ENCODE measurements at places on chromosomes 1 and 21.

GRCh38 chr21:39048064-39048463 is 135.2 kb downstream of the PSMG1 start:
- peak; percentile 84 for DNase-seq

DNA sequence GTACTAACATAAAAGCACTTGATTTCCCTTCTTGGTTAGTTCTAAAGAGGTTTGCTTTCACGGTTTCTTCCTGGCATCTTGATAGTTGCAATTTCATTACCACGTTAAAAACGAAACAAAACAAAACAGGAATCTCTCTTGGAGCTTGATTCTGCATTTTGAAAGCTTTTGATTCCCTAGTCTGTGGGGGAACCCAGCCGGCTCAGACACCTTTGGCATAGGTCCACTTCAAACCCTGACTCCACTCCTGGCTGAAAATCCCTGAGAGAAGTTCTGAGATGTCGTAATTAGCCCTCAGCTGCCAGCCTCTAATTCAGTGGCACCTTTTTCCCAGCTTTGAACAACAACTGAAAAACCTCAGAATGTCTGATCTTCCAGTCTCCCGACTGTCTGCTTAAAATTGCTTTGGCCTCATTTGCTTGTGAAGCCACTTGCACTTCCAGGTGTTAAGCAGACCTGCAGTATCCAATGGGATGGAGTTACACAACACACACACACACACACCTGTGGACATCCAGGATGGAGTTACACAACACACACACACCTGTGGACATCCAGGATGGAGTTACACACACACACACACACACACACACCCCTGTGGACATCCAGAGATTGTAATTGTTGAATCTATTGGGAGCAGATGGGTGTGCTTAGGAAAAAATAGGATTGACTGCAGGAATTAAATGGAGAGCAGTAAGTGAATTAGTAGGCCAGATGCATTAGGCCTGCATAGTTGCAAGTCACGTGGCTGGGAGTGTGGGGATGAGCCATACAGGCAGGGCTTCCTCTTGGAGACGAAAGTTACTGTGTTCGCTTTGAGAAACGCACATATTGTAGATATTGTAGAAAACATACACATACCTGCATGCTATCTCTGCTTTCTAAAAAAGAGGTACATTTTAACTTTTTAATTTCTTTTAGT is 285.6 kb upstream of the FMN2 start:
- no peak for DNase-seq

DNA sequence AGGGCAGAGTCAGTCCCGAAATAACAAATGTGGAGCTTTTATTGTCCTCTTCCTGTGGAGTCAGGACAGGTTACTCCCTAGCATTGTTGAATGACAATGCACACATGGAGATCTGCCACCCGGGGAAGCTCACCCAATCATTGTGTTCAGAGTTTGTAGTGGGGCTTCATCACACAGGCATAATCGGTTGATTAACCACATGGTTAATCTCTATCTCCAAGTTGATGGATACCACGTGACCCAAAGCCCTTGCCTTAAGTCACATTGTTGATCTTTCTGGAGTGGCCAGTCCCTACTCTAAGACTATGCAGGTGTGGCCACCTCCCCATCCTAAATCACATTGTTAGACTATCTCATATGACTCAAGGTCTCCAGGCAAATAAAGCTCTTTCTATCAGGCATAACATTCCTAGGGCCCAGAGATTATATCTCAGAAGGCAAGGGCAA is 2.6 kb upstream of the C1orf141 start:
- DNase-seq, result no peak

DNA sequence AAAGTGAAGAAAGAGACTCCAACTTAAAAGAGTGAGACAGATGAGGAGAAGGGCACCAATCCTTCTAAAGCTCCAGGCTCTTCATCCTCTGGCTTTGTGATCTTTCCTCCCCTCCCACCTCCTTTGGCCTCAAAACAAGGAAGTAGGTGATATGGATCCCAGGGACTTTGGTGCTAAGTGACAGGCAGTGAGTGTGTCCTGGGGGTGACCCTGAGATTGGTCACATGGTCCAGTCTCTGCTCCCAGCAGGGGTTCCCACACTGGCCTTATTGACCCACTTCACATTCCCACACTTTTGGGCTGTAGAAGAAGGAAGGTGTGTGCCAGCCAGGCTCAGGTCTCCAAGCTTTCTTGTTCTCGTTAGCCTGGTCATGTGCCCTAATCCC is 401.2 kb upstream of the PROX1 start:
- no peak for DNase-seq

DNA sequence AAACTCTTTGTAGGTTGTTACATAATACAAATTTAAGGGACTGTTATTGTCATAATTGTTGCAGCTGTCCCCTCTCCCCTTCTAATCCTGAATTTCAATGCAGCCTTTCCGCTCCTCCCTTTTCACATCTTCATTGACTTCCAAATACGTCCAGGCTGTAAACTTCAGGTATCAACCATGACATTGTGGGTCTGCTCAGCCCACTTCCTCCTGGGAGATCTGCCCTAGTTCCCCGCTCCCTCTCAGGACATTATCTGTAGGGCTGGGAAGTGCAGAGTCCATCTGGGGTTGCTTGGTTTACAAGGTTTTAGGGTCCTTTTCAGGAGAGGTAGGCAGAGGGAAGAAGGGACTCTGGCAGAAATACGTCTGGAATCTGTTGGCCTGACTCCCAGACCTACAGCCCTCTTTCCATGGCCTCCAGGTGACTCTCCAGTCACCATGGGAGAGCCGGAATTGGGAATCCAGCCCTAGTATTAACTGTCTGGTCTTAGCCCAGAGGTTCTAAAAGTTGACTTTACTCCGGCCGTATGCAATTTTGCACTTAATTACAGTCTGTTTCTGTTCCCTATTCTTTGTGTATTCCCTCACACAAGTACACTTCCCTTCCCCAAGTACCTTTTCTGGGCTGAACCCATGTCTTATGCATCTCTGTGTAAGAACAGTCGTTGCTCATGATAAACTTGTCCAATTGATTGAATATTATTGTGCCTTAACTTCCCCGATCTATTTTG is 4.7 kb upstream of the DENND2D start:
- DNase-seq, result no peak

GRCh38 chr1:192538407-192539296 is 36.9 kb upstream of the RGS1 start:
- DNase-seq, result no peak

DNA sequence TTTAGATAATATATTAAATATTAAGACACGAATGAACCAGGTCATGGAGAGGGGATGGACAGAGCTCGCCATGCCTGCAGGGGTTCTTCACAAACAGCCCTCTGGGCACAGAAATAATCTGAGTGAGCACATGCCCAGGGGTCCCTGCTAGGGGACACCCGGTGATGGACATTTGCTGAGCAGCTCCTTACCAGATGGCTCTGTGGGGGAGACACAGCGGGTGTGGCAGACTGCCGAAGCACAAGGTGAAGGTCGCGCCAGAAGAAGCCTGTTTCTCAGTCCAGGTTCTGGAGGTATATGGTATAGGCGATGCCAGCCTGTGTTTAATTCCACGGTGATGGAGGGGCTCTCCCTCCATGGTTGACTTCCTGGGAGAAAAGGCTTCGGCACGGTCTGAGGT is 9.6 kb downstream of the TRABD2B start:
- DNase-seq, result no peak

DNA sequence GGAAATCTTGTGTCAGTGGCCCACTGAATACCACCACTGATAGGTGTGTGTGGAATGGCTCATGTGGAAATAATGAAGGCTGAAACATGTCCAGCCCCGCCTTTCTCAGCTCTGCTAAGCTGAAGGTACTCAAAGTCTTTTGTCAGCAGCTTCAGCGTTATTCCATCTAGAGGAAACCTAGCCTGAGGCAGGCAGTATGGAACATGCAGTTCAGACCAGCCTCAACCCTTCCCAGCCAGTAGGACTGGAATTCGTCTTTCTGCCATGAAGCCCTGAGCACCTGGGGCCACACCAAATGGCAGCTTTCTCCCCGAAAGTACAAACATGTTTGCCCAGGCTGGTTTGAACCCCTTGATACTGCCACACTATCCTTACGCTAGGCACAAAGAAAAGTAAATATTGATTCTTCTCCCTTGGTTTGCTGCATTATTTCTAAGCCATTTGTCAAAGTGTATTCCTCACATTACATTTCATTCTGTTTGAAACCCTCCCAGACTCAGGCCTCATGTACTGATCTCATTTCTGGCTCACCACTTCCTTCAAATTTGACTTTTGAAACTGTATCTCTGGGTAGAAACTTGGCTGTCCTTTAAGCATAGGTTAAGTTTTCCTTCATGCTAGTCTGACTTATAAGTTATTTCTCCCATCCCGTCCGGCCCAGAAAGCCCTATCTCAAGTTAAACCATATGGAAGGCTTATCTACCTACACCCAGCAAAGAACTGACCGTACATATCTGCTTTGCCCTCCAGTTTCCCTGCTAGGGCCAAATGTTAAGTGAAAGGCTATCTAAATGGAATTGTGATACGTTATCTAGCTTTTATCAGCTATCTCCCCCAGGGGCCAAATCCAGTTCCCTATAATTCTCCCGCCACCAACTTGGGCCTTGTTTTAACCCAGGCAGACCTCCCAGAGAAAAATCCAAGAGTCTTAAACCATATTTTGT is 45.7 kb upstream of the HOOK1 start:
- no peak for DNase-seq

GRCh38 chr1:116879478-116880133 is 30.1 kb upstream of the PTGFRN start:
- DNase-seq, result peak; percentile 49

- DNase-seq, result peak; percentile 67
These were observed 217.3 kb downstream of the PTPRU start for GRCh38 chr1:29453502-29454240.

GRCh38 chr1:6691507-6691906 is 10.1 kb downstream of the DNAJC11 start:
- no peak for DNase-seq

Data from ecto neural progenitor cell (in vitro differentiated cells).